Small intestine (tissue), 16 donors: ENCODE measurements at places on chromosomes 2 and 18.

GRCh38 chr2:159913900-159914299, 115.9 kb upstream of the CD302 start:
- DNase-seq: no peak

DNA sequence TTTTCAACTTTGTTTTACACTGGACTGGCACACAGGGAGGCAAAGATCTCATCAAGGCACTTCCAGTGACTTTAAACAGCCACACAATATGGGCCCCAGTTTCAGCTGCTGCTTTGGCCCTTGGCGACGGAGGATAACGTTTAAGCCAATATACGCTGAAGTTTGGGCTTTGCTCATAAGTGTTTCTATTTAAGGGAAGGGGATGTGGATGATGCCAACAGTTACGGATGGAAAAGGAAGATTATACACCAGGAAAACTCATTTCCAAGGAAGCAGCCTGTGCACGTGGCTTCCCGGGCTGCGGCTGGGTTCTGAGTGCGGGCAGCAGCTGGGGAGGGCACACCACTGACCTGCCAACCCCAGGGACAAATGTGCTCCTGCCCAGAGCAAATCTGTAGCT, 151.1 kb downstream of the SH3BP4 start:
- no peak for DNase-seq

- no peak for DNase-seq
Observed at GRCh38 chr2:225040142-225040541, 2.1 kb downstream of the DOCK10 start.

- no peak for DNase-seq
Observed at GRCh38 chr2:52698408-52698807, 1069.2 kb upstream of the CHAC2 start.

DNA sequence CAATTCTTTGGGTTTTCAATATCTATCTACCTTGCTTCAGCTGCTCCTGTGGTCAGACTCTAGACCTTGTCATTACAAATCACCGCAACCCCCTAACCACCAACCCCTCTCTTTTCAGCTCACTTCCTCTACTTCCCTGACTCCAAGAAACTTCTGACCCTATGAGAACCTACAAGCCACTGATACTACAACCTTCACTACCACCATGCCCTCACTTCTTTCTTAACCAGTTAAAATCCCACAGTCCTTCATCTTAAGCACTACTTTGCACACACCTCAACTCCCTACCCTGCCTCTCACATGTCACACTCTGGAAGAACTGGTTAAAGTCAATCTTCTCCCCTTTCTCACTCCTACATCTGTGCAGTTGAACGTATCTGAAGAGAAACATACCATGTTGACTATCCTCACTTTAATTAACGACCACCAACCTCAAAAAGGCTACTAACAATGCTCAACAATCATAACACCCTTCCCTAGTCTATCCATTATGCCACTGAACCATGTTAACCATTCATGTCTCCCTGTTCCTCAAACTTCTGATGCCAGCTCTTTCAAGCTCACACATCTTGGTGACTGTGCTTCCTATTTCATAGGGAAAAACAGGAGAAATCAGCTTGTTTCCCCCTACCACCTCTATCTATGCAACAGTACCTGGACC, 12.6 kb downstream of the EIF2AK3 start:
- no peak for DNase-seq
